ENCODE measurements at places on chromosomes 13 and 19. TPM values are rescaled to one million over a fixed set of nuclear protein-coding genes. Genes with fewer than 3 reads are reported as not detected.

The NLRP5 gene
- total RNA-seq: not detected

The UBE2M gene
- total RNA-seq: 106 TPM

The F10 gene
- not detected for total RNA-seq

The MARK4 gene
- total RNA-seq: 50.0 TPM

The CC2D1A gene
- 29.8 TPM for total RNA-seq

The PRR22 gene
- total RNA-seq: 3.6 TPM
